Activated CD4-positive, alpha-beta T cell treated with anti-CD3 and anti-CD28 coated beads, Interleukin-2, amount 10 ng/mL, durations not matched to agents 24 days and 14 days (primary cell): ENCODE measurements at places on chromosomes 4 and X. TPM values are rescaled to one million over a fixed set of nuclear protein-coding genes. Genes with fewer than 3 reads are reported as not detected.

DNA sequence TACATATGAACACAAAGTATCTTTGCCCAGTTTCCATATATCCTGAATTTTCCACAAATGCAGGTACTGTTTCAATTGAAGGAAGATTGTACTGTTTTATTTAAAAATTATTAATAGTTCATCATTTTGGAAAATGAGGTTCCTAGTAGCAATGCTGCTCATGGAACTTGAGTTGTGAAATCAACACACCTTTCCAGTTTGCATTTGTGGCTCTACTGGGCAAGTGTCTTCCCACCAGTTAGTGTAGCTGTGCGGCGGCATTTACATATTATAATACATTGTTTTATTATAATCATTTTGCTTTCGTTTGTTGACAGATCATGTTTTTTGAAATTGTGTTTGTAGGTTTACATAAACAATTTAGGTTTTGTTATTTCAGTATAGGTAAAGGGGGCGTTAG, 2.0 kb upstream of the DDX3X start:
- DNase-seq, result no peak

- DNase-seq, result no peak
These were observed 127.3 kb downstream of the ATP10D start for GRCh38 chr4:47612116-47613023.

SHROOM2 gene
- total RNA-seq, result not detected in 2 replicates

DNA sequence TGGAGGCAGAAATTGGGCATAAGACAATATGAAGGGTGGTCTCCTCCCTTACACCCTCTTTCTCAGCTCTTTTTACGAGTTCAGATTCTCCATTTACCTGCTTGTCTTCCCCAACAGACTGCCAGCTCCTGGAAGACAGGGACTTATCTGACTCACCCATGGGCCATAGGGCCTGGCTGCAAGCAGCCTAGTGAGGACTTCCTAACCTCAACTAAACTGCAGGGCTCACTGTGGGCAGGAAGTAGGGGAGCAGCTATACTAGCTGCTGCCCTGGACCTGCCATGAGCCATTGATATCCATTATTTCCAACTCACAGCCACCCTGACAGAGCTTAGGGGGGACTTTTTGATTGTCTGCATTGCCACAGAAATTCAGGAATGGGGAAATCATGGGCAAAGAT, 11.5 kb upstream of the ZNF718 start:
- DNase-seq, result no peak

VCX3B gene
- total RNA-seq, result not detected in 2 replicates

GRCh38 chr4:122688529-122689140, 43.9 kb upstream of the BBS12 start:
- DNase-seq, result no peak

DNA sequence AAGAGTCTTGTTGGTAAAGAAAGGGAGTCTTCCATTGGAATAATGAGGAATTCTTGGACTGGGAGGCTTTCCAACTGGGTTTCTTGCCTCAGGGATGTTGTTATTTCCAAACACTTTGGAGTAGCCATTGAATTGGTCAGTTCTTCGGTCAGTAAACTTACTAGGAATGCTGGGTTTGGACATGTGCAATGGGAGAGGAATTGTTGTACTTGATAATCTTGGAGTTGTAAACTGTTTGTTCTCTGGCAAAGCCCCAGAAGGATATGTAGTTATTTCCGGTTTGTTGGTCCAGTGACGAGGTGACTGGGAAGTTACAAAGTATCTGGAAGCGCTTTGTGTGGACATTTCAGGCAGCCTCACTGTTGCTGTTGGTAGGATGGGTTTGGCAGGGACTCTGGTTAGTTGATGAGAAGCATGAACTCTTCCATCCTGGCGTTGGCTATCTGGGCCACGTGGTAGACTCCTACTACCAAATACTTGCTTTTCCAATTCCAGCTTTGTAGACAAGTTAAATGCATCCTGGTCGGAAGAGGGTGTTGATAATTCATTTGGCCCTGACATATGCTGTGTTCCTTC, 25.9 kb downstream of the MXRA5 start:
- no peak for DNase-seq

FAM3A gene
- 36.5 and 38.0 TPM in 2 replicates for total RNA-seq
